Thoracic aorta (tissue), 2 donors: ENCODE measurements at places on chromosomes 16 and 17. TPM values are rescaled to one million over a fixed set of nuclear protein-coding genes. Genes with fewer than 3 reads are reported as not detected.
A peak's percentile ranks its signal among the peaks of the same experiment; 100 is the strongest.

PLCD3 gene
- total RNA-seq, result 116 TPM

DHRS7C gene
- not detected for total RNA-seq

CA10 gene
- total RNA-seq, result not detected

EVI2A gene
- 15.5 TPM for total RNA-seq

TRPV2 gene
- total RNA-seq, result 28.6 TPM

MYH13 gene
- not detected for total RNA-seq

SLFN13 gene
- 10.7 TPM for total RNA-seq

TEKT1 gene
- total RNA-seq, result not detected

USH1G gene
- total RNA-seq, result not detected

RAMP2 gene
- 11.0 TPM for total RNA-seq

SPATA22 gene
- not detected for total RNA-seq

ZG16B gene
- total RNA-seq, result not detected

DNA sequence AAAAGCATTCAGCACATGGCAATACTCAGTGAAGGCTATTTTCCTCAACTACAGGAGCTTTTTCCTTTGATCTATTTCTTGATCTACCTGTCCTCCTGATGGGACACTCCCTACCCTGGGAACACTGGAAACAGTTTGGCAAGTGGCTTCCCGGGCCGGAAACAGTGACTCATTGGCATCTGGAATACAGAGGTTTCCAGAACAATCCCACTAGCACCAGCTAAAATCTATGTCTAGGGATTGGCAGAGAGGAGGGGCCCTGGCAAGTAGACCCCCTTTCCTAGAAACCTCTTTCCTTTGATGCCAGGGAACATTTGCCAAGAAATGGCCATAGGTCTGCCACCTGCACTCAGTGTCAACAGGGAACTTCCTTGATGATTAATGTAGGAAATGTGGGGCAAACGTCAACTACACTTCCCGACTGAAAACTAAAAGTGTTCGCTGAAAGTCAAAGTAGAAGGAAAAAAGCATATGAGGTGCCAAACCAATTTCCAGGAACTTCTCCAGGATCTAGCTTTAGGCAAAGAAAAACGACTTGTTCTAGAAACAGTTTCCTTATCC lies 30.4 kb upstream of the FBXW10B start:
- DNase-seq, result no peak

DNA sequence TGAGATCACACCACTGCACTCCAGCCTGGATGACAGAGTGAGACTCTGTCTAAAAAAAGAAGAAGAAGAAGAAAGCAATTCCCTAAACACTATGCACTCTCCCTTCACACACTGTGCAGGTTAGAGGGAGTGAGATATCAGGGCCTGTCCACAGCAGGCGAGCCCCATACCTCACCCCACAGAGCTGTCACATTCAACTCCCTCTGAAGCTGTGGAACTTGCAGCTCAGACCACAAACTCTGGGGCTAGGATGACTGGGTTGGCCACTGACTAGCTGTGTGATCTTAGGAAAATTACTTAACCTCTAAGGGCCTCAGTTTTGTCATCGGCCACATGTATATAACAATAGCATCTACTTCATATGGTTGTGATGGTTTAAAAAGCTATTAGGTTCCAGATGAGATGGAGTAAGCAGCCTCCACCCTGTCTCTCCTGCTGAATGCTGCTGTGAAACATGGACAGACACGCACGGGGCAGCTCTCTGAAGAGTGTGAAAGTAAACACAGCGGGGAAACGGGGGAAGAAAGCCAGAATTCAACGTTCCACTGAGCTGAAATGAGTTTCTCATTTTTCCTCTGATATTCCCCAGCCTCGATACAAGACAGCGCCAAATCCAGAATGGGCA lies 13.6 kb upstream of the PYY start:
- no peak for DNase-seq

- no peak for DNase-seq
Measured at GRCh38 chr16:57618296-57619132, 9.9 kb upstream of the ADGRG1 start.

- DNase-seq, result no peak
Measured at GRCh38 chr16:88628512-88628974, 9.8 kb upstream of the IL17C start.

- DNase-seq, result peak; percentile 89
Measured at GRCh38 chr17:5419356-5419958, at the start of gene NUP88. TSS of gene NUP88 (minus strand) at chr17:5419662. CDS start at chr17:5419650, 12 bp downstream.

GRCh38 chr16:17160285-17160853 lies 310.4 kb downstream of the XYLT1 start:
- DNase-seq, result no peak

DNA sequence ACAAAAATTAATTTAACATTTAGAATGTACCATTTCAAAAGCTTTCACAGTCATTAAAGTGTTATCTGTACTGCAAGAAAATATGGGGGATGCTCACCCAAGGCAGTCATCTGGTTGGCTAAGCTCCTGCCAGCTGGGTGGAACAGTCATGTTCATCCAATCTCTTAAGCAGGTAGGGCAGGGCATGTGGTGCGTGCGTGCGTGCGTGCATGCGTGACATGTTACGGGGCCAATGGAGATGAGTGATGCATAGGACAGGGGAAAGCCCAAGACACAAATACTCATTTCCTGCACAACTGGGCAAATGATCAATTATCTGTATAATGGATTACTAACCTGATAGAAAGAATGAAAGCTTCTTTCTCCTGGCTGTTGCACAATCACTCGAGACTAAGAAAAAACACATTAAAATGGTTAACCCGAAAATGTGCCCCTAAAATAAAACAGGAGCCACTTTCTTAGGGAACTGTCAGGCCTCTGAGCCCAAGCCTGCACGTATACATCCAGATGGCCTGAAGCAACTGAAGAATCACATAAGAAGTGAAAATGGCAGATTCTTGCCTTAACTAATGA lies 104.4 kb downstream of the MYO1D start:
- no peak for DNase-seq

DNA sequence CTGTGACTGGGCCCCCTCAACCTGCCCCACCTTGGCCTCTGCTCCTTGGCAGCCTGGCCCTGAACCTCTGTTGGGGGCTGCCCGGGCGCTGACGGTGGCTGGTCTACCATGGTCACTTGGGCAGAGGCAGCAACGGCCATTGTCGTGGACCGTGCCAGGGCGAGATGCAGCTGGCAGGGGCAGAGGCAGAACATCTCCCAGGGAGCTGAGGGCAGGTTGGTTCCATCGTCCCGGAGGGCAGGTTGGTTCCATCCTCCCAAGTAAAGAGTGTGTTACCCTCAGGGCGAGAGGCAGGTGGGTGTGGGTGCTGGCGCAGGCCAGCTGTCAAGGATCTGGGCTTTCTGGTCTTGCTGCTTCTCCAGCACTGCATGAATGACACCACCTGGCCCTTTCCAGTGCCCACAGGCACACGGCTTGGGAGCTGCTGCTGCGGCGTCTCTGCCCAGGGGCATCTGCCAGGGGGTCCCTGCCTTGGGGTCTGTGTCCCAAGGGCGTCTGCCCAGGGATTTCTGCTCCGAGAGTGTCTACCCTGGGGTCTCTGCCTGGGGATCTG lies 12.0 kb downstream of the ACSF3 start:
- no peak for DNase-seq

- DNase-seq, result no peak
Measured at GRCh38 chr17:70110443-70110880, 35.4 kb downstream of the KCNJ16 start.

- no peak for DNase-seq
Measured at GRCh38 chr16:80723091-80723490, 81.3 kb downstream of the CDYL2 start.

- no peak for DNase-seq
Measured at GRCh38 chr16:49312389-49312985, 30.8 kb upstream of the CBLN1 start.

GRCh38 chr17:8189041-8189710 lies 804 bp downstream of the BORCS6 start:
- no peak for DNase-seq

DNA sequence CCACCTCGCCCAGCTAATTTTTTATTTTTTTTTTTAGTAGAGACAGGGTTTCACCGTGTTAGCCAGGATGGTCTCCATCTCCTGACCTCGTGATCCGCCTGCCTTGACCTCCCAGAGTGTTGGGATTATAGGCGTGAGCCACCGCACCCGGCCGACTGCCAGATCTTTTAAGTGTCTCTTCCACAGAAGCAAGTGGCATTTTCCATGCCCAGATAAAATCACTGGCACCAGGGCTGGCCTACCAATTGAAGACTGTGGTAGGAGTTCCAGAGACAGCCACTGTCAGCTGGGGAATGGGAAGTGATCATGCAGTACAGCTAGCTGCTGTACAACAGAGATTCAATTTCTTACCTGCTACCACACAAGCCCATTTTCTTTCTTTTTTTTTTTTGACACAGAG lies 17.9 kb downstream of the CNP start:
- no peak for DNase-seq

DNA sequence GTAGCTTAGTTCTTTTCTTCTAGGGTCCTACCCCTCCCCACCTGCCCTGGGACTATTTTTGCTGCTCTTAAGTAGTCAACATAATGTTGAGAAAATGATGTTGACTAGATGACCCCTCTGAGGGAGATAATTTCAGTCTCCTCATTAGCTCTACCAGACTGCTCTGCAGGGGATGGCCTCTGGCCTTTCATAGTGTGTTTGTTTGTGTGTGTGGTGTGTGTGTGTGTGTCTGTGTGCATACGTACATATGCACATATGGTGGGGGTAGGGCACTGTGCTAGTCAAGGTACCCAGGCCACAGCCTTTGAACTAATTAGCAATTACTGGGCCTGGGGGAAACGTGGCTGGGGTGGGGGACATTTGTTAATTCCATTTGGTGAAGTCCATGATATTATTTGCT lies 254.0 kb downstream of the SHISA9 start:
- no peak for DNase-seq

- DNase-seq, result no peak
Measured at GRCh38 chr17:11097121-11097520, 143.9 kb upstream of the SHISA6 start.

DNA sequence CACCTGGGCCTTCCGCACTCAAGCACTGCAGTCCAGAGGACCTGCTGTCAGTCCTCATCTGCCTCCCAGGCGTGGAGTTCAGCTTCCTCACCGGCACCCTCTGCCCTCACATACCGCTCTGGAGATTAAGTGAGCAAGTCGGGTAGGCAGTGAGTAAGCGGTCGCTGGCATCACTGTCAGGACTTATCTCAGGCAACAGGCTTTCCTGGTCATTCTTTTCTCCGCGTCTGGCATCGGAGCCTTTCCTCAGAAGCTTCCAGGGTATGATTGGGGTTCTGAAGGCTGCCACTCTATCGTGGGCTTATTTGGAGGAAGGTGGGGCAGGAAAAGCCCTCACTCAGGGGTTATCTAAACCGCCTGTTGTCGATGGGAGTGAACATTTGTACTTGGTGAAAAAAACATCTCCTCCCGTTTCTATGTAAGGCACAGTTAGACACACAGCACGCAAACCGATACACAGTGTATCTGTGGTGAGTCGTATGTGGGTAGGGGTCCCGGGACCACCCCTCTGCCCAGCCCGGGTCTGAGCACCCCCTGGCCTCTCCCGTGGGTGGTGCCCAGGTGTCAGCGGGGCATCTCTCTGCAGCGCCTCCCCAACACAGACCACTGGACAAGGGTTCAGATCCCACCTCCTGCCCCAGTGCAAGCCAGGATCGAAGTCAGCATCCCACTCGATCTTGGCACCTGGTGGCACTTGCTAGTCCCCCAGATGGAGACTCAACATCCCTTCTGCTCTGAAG lies 92.5 kb upstream of the PLCG2 start:
- DNase-seq, result no peak

DNA sequence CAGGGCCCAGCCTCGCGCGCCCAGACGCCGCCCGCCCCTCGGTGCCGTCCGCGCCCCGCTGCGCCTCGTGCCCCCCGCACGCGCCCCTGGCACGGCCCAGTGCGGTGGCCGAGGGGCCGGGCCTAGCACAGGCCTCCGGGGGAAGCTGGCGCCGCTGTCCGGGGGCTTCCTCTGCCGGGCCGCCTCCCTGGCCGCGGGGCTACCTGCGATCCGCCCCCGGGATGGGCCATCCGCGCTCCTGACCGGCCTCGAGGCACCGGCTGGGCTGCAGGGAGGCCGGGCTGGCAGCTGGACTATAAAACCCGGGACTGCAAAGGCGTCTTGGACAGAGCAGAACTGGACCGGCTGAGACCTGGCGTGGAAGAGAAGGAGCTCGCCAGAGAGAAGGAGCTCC lies 783 bp downstream of the BHLHA9 start:
- DNase-seq, result no peak

- no peak for DNase-seq
Measured at GRCh38 chr16:30474684-30475083, 2.1 kb downstream of the ITGAL start.

- DNase-seq, result no peak
Measured at GRCh38 chr17:17063546-17064122, 21.4 kb downstream of the MPRIP start.

- no peak for DNase-seq
Measured at GRCh38 chr16:21169249-21169981, 10.9 kb downstream of the LDAF1 start.

DNA sequence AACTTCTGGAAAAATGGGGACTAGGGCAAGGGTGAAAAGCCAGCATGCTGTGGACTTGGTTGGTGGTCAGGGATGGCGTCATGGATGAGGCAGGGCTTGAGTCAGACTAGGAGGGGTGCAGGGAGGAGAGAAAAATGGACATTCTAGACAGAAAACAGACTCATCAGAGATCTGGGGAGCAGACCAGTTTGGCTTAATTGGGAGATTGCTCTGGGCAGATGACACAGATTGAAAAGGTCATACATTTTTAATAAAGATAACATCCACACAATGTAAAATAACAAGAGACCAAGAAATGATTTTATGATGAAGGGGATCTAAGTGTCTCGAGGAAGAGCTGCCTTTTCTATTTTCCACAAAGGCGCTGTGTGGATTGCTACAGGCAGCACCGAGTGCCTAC lies 326.3 kb downstream of the XYLT1 start:
- no peak for DNase-seq

DNA sequence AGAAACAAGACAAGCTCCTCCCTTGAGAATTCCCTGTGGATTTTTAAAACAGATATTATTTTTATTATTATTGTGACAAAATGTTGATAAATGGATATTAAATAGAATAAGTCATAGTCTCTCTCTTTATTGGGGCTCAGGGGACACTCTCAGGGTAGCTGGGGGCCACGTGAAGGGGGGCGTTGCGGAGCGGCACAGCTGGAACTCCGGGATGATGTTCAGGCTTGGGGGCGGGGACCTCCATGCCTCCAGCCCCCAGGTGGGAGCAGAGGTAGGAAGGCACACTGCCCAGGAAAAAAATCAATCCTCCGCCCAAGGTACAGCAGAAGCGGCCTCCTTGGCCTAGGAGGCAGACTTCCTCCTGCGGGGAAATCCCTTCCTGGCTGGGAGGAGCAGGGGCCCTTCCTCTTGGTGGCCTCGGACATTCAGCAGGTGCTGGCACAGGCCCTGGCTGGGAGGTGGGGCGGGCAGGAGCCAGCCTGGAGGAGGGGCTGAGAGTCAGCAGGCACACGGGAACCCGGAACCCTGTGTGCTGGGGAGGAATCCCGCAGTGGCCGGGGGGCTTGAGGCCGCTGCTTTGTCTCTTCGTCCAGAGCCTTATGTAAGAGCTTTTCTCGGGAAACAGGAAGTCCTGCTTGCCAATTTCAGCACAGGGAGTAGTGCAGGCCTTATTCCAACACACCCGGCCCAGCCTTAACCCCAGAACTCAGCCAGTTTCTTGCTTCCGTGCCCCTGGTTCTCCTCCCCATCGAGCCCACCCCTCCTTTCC lies 591 bp upstream of the TNFSF13 start:
- no peak for DNase-seq
